ENCODE measurements at places on chromosomes 2 and 18.

DNA sequence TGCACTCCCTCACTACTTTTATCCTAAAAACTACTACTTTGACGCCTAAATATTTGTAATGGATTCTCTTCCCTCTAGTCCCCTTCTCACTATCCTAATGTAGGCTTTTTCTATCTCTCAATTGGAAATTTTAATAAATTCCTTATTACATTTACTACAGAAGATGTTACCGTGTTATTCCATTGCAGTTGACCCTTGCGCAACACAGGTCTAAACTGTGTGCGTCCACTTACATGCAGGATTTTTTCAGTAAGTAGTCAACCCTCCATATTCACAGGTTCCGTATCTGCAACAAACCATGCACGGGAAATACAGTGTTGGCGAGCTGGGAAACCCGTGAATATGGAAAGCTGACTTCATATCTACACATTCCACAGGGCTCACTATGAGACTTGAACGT is 239.8 kb downstream of the XIRP2 start:
- DNase-seq, result no peak

DNA sequence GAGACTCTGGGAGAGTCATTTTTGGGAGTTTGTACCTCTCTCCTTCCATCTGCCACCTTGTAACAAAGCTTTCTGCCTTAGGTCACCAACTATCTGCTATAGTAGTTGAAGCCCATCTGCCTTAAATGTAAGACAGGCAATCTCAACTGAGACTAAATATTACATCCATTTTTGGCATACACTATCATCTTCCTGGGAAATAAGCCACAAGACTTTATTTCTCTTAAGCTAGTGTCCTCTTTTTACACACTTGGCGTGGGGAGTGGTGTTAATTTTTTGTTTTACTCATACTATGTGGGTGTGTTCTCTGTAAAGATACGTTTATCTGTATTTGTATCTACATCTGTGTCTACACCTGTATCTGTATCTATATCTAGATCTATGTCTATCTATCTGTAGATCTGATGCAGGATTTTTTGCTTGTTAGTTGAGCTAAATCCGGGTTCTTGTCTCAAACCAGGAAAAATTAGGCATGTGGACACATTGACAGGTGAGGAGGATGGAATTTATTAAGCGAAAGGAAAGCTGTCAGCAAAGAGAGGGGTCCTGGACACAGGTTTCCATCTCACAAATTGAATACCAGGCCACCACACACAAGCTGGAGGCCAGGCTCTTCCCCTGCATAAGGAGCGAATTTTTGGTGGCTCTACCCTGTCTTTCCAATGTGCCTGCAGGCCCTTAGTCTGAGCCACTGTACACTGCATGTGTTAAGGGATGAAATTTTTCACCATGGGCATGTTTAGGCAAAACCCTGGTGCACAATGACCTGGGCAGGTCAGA is 64.8 kb upstream of the RND3 start:
- no peak for DNase-seq

DNA sequence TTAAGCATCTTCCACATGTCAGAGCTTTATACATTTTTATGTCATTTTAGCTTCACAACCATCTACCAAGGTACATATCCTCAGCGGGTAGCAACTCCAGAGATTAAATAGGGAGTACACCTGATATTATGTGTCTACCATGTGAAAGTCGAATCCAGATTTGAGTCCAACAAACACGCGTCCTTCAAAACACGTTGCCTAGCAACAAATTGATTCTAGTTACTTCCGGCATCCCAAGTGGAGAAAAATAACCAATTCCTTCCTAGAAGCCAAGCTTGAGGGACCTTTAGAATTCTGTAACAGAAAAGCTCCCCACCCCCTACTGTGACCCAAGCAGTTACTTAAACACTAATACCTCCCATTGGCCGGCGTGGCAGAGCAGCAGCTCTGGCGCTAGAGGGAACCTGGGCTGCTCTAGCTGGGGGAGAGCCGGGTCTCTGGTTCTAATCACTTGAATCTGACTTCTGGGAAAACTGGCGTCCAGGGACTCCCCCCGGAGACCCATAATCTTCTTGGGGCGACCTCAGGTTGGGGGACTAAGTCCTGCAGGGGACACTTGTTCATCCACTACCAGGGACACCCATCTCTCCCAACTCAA is at the start of gene ERICH2:
Gene ERICH2, plus strand, starts transcription at position 371 of the 598 bp plus-strand sequence. CDS start 304 bp downstream, outside the sequence.
- DNase-seq, result peak; percentile 5

- no peak for DNase-seq
Observed at GRCh38 chr2:111034606-111035005, 86.1 kb upstream of the BCL2L11 start.

DNA sequence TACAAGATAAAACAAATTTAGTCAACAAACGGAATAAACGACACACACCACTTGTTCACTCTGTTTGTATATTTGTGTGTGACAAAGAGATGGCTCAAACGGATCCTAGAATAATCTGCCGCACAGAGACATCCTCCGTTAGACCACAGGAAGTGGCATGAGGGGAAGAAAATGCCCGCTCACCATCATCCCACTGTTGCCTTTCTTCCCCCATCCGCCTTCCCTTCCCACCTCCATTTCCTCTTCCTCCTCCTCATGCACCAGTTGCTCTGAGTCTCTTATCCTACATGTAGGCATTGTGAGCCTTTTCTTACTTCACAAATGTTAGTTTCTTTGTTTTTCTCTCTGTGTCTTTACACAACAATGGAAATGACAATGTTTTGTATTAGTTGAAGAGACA is 228.5 kb upstream of the SMIM21 start:
- no peak for DNase-seq

DNA sequence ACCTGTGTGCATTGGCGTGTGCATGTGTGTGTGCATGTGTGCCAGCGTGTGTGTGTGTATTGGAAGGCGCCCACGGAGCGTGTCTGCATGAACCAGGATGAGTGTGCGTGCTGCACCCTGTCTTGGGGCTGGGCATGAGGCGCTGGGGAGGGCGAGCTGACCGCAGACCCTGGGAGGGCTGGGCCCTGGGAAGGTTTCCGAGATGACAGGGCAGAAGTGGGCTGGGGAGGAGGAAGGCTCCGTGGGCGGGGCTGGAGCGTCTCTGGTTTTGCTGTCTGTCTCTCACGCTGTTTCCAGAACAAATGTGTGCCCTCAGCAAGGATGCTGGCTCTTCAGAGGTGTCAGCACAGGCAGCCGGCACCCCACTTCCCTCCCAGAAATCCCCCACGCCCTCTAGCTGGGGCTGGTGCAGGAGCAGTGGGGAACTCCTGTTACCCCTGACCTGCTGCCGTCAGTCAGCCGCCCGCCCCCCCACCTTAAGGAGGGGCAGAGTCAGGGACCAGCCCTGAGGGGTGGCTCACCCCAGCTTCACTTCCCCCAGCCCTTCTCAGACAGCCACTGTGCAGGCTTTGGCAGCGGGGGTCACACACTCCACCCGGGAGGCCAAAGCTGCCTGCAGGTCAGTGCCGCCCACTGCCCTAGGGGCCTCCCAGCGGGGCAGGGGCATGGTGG is at the start of gene GPR35:
Gene GPR35, plus strand, starts transcription at position 531 of the 672 bp plus-strand sequence. CDS start 4,473 bp downstream, outside the sequence.
- peak; percentile 52 for DNase-seq

DNA sequence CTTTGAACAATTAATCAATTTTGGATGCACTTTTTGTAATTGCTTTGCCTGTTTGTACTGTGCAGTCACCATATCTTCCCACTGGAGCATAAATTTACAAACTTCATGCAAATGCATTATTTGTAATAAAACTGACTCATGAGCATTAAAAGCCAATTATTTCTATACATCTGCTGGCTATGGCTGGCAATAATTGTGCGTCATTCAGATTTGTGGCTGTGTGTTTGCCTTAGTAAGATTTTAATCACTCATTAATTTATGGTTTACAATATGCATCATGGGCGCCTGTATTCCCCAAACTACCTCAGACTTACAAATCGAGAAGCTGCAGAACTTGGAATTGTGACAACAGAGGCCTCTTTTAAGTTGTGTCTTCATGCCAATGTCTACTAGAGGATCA is 132.4 kb upstream of the TRIB2 start:
- DNase-seq, result no peak

GRCh38 chr2:204449977-204450376 is 95.3 kb upstream of the PARD3B start:
- no peak for DNase-seq

DNA sequence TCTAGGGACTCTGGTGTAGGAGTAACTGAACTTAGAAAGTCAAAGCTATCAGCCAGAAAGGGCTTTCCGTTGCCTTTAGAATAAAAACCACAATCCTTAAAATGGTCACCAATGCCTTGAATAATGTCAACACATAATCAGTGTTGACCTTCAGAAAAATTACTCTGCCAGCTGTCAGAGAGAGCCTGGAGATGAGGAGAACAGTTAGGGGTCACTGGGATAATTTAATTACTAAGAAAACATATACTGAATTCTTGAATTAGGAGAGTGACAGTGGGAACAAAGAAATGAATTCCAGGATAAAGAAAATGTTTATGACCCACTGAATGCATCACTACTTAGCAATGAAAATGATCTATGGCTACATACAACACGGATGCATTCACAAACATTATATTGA is 23.4 kb upstream of the UGP2 start:
- no peak for DNase-seq

DNA sequence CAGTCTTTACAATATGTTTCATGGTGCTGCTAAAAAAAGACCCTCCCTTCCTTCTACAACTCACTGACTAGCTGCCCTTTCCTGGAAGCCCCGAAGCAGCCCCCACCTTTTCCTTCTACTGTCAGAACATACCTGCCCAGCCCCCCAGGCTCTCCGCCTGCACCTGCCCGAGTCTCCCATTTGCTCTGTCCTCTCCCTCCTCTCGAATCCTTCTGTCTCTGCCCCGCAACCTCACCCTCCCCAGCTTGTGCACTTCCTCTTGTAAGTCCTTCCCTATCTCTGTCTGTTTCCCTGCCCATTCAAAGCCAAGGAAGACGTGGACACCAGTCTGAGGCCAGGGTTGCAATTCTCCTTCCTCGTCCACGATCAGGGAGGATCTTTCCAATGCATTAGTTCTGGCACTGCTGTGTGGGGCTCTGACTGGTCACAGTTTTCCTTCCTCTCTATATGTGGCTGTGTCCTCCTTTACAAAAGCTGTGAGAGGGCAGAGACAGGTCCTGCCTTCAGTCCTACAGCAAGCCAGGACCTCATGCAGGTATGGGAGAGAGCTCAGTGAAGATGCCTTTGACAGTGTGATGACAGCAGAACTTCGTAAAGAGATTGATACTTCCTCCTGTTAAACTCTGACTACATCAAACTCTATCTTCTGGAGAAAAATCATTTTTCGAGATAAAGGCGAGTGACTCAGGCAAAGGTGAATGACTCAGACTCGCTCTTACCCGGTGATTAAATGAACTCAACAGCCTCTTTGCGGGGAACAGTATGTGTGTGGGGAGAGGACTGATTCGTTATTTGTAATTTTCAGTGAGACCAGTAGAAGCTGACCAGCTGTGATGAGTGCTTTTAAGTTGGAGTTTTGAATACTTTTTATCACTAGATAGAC is 14.2 kb downstream of the TNFRSF11A start:
- no peak for DNase-seq

- no peak for DNase-seq
Observed at GRCh38 chr18:68648191-68648590, 66.7 kb downstream of the TMX3 start.

- DNase-seq, result no peak
Observed at GRCh38 chr18:29063346-29063745, 886.4 kb upstream of the CDH2 start.

DNA sequence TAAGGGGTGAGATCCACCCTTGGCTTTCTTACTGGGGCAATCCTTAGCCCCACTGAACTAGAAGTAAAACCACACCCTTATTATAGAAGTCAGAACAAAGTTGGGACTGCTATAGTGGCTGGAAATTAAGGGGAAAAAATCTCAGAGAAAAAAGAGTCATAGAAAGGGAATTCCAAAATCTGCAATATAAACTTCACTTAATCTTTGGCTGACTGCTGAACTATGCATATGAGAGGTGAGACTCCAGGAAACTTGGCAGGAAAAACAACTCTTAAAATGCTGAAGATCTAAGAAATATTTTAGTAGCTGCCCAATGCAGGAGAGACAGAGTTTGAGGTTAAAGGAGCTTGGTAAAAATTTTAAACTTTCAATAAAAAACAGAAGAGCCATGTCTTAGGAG is 201.8 kb upstream of the FN1 start:
- no peak for DNase-seq

GRCh38 chr2:239466061-239466754 is 65.4 kb upstream of the HDAC4 start:
- DNase-seq, result no peak

- DNase-seq, result peak; percentile 5
Observed at GRCh38 chr2:26605195-26605998, 35.8 kb downstream of the CIB4 start.

- no peak for DNase-seq
Observed at GRCh38 chr2:32702303-32703064, 74.6 kb downstream of the TTC27 start.

GRCh38 chr2:67548317-67549201 is 151.4 kb downstream of the ETAA1 start:
- no peak for DNase-seq

DNA sequence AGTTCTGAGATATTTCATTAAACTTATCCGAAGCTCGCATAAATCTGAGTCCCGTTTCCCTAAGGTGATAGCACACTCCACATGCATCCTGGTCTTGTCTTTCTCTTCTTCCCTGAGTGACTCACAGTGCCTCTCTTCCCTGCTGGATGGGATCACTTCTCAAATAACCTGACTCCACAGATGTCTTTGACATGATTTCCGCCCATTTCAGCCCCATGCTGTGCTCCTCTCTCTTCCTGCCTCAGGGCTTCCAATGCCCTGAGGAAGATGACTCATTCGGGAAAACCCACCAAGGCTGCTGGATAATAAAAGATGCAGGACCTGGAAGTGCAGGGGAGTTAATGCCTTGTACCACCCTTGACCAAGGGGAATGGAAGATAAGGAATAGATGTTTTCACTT is 441.7 kb upstream of the SOX11 start:
- DNase-seq, result no peak

DNA sequence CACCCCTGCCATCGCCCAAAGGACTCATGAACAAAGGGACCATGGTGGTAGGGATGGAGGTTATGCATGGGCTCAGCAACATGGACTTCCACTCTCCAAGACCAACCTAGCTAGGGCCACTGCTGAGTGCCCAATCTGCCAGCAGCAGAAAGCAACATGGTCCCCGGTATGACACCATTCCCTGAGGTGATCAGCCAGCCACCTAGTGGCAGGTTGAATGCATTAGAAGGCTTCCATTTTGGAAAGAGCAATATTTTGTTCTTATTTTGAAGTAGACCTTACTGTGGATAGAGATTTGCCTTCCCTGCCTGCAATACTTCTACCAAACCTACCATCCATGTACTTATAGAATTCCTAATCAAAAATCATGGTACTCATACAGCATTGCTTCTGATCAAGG is 99.8 kb downstream of the METTL4 start:
- DNase-seq, result no peak

- peak; percentile 25 for DNase-seq
Observed at GRCh38 chr2:63856303-63856603, 14.6 kb downstream of the UGP2 start.

DNA sequence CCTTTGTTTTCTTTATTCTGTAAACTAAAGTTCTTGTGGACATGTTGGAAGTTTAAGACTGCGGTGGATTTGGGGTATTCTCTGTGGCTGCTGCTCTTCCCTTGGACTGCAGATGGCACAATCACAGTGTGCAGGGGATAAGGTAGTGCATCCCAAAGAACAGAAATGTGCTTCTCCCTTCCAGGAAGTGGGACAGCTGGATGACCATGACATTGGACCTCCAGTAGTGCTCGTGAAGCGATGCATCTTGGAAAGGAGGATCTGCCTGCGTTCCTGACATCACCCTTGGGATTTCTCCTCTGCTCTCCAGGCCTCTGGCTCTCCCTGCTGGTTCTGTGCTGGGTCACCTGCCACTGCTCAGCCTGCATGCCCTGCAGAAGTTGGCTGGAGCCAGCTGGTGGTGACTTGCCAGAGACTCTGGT is 109.9 kb downstream of the SLC4A3 start:
- no peak for DNase-seq
